ENCODE measurements at places on chromosomes 2 and 18.

DNA sequence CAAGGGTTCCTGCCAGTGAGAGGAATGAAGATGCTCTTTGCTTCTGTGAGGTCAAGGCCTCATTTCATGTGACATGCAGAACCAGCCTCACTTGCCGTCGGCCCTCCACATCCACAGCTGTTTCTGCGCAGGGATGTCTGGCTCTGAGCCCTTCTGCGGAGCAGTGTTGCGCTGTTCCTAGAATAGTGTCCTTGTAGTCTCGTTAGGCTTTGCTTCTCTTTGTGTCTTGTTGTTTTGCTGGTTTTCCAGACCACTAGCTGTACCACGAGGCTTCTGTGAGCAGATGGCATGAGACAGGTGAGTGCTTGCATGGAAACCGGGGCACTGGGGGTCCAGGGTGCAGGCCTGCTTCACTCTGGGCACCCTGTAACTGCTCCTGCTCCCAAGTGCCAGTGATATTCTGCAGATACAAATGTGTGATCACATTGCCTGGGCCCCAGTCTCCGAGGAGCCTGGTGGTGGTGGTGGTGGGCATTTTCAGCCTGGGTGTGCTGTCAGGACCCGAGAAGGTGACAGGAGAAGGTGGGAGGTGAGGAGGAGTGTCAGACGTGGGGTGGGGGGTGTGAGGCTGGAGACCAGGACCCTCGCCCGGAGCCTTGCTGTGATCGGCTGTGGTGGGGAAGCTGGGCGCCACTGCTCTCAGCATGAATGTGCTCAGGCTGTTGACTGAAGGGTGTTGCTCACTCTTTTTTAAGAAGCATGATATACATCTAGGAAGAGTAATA lies 34.3 kb downstream of the LDLRAD4 start:
- no peak for DNase-seq

GRCh38 chr2:109128616-109129355 lies at the start of gene SH3RF3:
SH3RF3 (plus strand) TSS chr2:109129205.
- DNase-seq = peak; percentile 43

DNA sequence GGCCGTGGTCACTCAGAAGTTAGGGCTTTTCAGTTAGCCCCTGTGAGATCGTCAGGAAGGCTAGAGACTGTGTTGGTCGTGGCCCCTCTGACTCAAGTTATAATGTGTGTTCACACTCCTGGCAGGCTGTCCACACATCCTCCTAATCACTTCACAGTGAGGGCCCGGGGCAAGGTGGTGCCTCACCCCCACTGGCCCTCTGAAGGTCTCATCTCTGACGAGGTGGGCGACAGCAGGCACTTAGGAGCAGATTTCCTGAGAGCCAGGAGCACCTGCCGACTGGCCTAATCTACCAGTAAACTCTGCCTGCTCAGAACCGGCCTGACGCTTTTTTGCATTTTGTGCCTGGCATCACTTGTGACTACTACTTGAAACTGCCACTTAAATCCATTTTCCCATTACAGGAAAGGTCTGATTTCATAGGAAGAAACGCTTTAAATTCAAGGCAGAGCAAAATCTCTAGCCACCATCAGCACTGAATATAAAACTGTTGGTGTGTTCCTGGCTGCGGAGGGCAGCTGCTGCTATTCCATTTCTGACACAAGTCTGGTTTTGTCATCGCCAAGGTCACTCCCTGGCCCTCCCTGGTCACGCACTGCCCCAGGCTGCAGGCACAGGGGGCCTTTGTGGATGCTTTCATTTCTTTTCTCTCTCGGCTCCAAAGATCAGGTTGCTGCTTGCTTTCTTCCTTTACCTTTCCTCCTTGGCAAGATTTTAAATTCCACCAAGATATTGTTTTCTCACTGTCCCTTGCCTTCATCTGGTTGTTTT lies 48.0 kb downstream of the RAB12 start:
- no peak for DNase-seq

- DNase-seq = no peak
Measured at GRCh38 chr2:47086054-47086471, 69.0 kb downstream of the STPG4 start.

- DNase-seq = no peak
Measured at GRCh38 chr2:166017208-166017607, 63.6 kb upstream of the TTC21B start.

DNA sequence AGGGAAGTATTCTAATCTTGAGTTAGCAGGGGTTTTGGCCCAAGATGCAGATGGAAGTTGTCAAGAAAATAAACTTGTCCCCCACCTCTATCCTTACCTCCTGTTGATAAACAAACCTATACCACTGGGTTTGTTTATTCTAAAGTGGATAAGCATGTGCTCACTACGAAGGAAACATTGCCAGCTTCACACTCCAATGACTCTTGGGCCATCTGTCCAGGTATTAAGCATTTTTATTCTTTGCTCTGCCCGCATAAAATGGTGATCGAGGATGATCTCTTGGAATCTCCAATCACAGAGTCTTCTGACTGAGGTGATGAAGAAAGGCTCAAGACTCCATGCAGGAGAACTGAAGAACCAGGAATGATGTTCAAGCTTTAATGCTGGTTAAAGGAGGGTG lies 1908.4 kb upstream of the PIK3C3 start:
- DNase-seq = no peak

DNA sequence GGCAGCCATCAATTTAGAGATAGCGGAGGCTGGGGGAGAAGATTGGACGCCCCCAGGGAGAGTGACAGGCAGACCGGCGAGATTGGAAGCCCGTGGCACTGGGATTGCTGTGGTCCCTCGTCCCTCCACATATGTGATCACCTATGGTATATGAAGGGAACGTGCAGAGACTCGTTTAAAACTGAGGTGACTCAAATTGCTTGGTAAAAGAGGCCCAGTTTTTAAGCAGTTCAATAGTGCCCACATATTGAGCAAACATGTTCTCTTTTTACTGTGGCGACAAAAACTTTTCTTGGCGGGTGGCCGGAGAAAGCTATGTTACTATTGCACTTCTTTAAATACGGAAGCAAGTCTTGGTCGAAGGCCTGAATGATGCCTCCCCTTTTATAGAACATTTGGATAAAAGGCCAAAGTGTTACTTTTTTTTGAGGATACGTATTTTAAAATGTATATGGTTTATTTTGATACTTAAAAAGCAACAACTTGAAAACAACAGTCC lies 9.1 kb downstream of the B3GNT2 start:
- no peak for DNase-seq

DNA sequence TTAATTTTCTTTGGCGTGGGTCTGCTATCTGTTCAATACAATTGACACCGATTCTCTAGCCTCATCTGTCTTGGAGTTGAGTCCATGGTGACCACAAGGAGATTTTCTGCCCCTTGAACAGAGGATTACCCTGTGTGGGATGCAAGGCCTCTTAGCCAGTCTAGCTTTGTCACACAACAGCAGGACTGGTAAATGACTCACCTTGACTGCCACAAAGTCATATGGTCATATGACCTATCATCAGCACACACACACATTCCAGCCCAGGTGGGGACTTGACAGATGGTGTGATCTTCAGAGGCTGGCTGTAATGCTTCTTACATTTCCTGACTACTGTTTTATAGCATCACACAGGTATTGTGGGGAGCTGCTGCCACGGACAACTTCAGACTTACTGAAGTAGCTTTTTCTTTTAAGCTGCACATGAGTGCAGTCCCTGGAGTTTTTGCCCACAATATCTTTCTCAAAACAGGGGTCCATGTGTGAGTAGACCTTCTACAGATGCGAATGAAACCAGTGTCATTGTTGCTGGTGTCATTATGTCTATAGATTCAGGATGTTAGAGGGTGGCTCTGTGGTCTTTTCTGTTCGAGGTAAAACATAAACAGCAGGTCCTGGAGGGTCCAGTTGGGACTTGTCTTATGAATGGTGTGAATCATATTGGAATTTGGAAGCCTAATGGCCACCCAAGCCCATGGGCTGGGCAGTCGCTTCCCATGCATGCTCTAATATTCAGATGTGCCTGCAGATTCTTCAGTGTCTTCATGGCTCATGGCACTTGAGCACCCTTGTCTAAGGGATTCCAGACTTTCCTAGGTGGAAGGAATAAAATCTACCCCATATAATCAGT lies 18.6 kb upstream of the ACOXL start:
- DNase-seq = no peak

- DNase-seq = no peak
Measured at GRCh38 chr2:217685255-217685605, 317.6 kb downstream of the TNS1 start.

DNA sequence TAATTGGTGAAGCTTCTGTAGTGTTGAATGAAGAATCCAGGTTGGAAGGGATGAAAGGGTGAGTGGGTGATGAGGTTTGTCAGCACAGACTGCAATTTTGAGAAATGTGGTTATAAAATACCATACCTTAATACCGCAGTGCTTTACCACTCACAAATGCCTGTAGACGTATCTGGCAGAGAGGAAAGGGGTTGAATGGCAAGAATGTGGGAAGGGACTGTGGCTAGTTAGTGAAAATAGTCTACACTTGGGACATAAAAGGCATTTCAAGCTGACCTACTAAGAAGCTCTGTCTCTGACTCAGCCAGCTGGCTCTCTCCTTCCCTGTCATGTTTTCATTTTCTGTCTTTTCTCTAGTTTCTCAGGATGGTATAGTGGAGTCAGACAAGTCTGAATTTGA lies 25.1 kb downstream of the CDK15 start:
- DNase-seq = no peak

DNA sequence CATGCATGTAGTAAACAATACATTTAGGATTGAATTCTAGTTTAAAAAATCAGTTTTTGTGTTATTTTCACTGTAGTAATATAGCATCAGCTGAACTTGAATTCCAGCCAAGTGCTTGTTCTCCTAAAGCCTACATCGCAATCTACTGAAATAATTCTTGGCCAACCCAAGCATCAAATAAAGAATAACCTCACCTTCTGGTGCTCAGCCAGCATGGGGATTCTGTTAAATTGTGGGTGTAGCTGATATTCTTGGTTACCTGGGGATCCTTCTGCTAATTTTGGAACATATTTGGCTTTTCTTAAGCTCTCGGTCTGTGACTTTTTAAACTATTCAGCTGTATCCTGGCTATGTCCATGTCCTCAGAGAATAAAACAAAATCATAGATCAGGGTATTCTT lies 248.8 kb downstream of the NRXN1 start:
- no peak for DNase-seq

DNA sequence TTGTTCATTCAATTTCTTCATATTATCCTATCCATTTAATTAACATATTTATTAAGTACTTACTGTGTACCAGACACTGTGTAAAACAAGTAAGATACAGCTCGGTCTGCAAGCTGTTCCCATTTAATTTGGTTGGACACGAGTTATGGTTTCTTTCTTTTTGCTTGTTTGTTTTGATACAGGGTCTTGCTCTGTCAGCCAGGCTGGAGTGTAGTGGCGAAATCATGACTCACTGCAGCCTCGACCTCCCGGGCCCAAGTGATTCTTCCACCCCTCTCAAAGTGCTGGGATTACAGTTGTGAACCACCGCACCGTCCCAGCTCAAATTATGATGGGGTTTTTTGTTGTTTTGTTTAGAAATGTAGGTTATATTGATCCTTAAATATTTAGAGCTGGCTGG lies 9.0 kb downstream of the CYBRD1 start:
- DNase-seq = no peak

- DNase-seq = no peak
Measured at GRCh38 chr18:9782073-9782857, 74.2 kb downstream of the RAB31 start.

- DNase-seq = no peak
Measured at GRCh38 chr2:1656326-1656960, 87.9 kb downstream of the PXDN start.

- DNase-seq = no peak
Measured at GRCh38 chr2:1648241-1649102, 95.8 kb downstream of the PXDN start.

DNA sequence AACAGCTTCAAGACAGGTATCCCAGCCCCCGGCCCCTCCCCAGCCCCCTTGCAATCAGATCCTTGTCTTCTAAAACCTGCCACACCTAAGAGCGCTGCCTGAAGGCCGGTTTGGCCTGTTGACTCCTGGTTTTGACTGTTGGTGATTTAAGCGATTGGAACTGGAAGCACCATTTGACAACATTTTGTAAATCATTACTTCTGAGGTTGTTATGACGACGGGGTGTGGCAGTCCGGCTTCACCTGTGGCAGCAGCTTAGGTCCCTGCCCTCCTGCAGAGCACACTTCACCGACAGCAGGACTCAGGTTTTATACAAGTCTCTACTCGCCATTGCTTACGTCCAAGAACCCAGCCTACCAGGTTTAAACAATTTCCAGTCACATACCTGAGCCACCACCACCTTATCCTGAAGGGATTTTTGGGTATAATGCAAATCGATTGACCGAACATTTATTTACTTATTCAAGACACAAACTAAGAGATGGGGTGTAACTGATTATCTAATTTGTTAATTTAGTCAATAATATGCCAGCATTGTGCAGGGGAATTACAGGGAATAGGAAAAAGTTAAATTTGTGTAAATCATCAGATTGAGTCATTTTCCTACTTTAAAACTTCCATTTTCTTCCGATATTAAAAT lies 707 bp upstream of the DGUOK start:
- no peak for DNase-seq

GRCh38 chr2:229169751-229170150 lies 101.3 kb downstream of the PID1 start:
- DNase-seq = no peak

All from DND-41 (cell line).